ENCODE measurements at places on chromosomes 1 and 21. TPM values are rescaled to one million over a fixed set of nuclear protein-coding genes. Genes with fewer than 3 reads are reported as not detected.

- no peak for DNase-seq
Observed at GRCh38 chr1:50329332-50329932, 93.8 kb downstream of the DMRTA2 start.

DNA sequence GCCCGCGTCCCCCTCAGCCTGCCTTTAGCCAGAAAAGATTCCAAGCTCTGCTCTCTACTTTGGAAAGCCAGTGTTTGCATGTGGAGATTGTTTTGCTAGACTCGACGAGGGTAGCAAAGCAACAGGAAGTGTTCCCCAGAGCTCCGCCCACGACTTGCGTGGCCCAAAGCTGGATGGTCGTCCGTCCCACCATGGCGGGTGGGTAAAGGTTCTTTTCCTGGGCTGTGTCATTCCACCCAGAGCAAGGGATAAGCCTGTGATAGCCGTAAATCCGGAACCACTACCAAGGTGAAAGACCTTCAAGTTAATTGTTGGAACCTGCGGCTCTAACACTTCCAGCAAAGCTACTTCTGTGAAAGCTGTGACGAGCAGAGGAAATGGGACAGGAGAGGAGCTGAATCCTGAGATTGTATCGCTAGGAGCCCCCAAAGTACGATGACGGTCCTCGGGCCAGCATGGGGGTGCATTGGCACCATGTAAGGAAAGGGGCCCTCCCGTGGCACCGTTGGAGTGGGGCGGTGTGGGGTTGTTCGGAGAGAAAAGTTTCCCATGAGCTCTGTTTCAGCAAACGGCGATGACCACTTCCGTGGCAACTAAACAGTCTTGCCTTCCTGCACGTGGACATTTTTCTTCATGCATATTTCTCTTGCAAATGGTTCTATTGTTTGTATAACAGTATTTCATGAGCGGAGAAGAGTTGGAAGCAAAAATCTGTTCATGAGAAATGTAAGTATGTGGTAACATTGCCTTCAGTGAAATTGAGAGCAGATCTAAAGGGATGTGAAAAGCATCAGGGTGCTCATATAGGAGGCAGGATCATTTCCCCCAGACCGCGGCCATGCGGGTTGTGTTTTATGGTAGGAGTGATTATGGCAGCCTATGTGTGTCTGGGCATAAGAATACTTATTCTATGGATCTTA lies 8.4 kb downstream of the MX2 start:
- no peak for DNase-seq

C4BPA gene
- not detected for total RNA-seq

RORC gene
- 0.18 TPM for total RNA-seq

TRIM62 gene
- total RNA-seq, result 5.7 TPM

UBE2U gene
- not detected for total RNA-seq

Data from cerebellum (tissue), 4 donors.